ENCODE measurements at places on chromosomes 5 and 9. TPM values are rescaled to one million over a fixed set of nuclear protein-coding genes. Genes with fewer than 3 reads are reported as not detected.

Gene SPATA31D4
- 1.7 TPM for total RNA-seq

Gene SPINK6
- total RNA-seq, result 5.5 TPM

Gene CMYA5
- total RNA-seq, result 9.9 TPM

Gene ARHGEF39
- 5.5 TPM for total RNA-seq

Gene LCN12
- not detected for total RNA-seq

Gene ECSCR
- not detected for total RNA-seq

Gene SHOC1
- 3.6 TPM for total RNA-seq

Gene WNT8A
- total RNA-seq, result 7.2 TPM

Gene LCN2
- not detected for total RNA-seq

Gene ADGRV1
- total RNA-seq, result 15.4 TPM

Gene FYB1
- total RNA-seq, result 14.9 TPM

Gene TRIM7
- total RNA-seq, result 2.2 TPM

Gene BAAT
- total RNA-seq, result 1.2 TPM

Gene GDNF
- 1.9 TPM for total RNA-seq

Measured in umbilical cord (tissue), 2 donors.